ENCODE measurements at places on chromosomes 6 and 20. TPM values are rescaled to one million over a fixed set of nuclear protein-coding genes. Genes with fewer than 3 reads are reported as not detected.

The UCKL1 gene
- 34.0 TPM for total RNA-seq

The PRPH2 gene
- not detected for total RNA-seq

The SRMS gene
- total RNA-seq = not detected

The HLA-DRB1 gene
- total RNA-seq = not detected

The OR2H1 gene
- total RNA-seq = not detected

The FOXQ1 gene
- total RNA-seq = 2.5 TPM

All from A549 treated with CORT108297 at 1 μM for 4 hours (cell line).